ENCODE measurements at places on chromosomes 7 and 10. TPM values are rescaled to one million over a fixed set of nuclear protein-coding genes. Genes with fewer than 3 reads are reported as not detected.

NPSR1 gene
- total RNA-seq, result not detected

SPDYE2B gene
- not detected for total RNA-seq

CDH23 gene
- total RNA-seq, result under 0.01 TPM

RASA4 gene
- total RNA-seq, result 2.9 TPM

SPDYE18 gene
- total RNA-seq, result not detected

RBAK gene
- total RNA-seq, result 12.8 TPM

TDRD1 gene
- not detected for total RNA-seq

SPAM1 gene
- total RNA-seq, result not detected

MYL10 gene
- total RNA-seq, result not detected

CDNF gene
- total RNA-seq, result 1.4 TPM

MMP21 gene
- under 0.01 TPM for total RNA-seq

C10orf105 gene
- not detected for total RNA-seq

SFRP5 gene
- total RNA-seq, result not detected

SPDYE16 gene
- not detected for total RNA-seq

CPA2 gene
- not detected for total RNA-seq

KMT2C gene
- total RNA-seq, result 54.9 TPM

NEBL gene
- under 0.01 TPM for total RNA-seq

SCART1 gene
- total RNA-seq, result 2.0 TPM

FZD8 gene
- 1.2 TPM for total RNA-seq

SEMA4G gene
- 1.3 TPM for total RNA-seq

PLXNA4 gene
- under 0.01 TPM for total RNA-seq

VWA2 gene
- not detected for total RNA-seq

CALML3 gene
- not detected for total RNA-seq

CELF2 gene
- total RNA-seq, result 179 TPM

IQCE gene
- total RNA-seq, result 16.0 TPM

DYNC1I1 gene
- total RNA-seq, result 3.4 TPM

GPER1 gene
- total RNA-seq, result 2.4 TPM

NFE2L3 gene
- total RNA-seq, result 13.8 TPM
